Stimulated activated CD4-positive, alpha-beta T cell treated with anti-CD3 and anti-CD28 coated beads, Interleukin-1b, Interleukin-23, amount 100 ng/mL, for 4 hours (primary cell): ENCODE measurements at places on chromosomes 5 and 9.

DNA sequence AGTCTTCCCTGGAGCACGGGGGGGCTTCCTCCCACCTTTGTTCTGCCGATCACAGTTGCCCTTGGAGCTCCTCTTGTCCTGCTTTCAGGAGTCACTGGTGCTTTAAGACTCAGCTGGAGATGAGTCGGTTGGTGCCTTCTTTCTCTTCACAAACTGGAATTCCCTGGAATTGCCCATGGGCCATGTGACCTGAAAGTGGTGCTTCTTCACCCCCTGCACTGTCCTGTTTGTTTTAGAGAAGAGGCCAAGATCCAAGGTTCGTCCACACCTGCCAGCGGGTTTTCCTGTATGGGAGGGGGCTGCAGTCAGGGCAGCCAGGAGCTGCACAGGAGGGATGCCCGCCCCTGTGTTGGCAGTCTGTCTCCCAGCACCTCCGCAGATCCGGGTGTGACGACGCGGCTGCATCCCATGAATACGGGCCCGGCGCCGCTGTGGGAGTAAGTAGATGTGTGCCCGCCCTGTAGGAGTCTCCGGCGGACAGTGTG, 9.5 kb upstream of the MRPS2 start:
- no peak for DNase-seq

DNA sequence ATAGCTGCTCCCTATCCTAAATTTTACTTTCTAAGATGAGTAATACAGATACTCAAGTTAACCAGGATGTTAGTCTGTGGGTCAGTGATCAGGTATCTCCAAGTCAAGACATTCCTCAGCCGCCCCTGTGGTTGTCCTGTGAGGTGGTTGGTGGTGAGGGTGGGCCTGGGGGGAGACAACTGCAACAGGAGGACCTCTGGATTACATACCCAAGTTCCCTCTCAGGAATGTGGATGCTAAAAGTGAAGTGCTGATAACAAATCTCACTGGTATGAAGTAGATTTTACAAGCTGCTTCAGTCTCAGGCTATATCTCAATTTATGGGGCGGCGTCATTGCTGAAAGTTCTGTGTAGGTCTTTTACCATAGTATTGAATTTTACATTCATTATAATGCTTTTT, 38.3 kb downstream of the SLC1A3 start:
- no peak for DNase-seq

- DNase-seq = no peak
Observed at GRCh38 chr5:178595150-178595549, 5.0 kb upstream of the COL23A1 start.

- DNase-seq = no peak
Observed at GRCh38 chr9:81182431-81182830, 506.9 kb downstream of the TLE1 start.

DNA sequence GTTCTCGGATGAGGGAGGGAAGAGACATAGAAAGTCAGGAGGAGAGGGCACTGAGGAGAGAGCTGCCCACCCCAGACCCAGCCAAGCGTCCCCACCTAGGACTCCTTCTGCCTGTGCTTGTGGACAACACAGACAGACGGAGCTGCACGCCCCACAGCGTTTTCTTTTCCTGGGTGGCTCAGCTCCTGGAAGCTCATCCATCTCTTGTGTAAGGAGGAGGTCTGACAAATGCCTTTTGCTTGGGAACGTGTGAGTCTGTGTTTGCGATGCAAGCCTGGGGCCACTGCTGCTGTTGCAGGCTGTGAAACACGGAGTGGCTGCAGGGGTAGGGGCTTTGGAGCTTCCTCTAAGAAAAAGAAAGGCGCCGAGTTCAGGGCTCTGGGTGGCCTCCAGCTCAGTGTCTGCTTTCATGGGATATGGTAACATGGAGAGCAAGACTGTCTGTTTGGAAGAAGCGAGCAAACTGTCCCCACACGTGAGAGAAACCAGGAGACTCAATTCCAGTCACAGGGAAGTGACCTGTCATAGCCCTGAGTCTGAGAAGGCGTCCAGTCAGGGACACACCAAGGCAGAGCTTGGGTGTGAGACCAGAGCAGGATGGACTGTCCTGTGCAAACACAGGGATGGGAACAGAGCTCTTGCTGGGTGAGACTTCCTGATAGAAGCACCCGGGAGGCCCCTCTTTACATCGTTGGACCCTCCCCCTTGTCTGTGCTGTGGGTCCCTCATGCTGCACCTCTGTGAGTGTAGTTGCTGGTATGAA, 42.7 kb downstream of the GADD45G start:
- DNase-seq = no peak

DNA sequence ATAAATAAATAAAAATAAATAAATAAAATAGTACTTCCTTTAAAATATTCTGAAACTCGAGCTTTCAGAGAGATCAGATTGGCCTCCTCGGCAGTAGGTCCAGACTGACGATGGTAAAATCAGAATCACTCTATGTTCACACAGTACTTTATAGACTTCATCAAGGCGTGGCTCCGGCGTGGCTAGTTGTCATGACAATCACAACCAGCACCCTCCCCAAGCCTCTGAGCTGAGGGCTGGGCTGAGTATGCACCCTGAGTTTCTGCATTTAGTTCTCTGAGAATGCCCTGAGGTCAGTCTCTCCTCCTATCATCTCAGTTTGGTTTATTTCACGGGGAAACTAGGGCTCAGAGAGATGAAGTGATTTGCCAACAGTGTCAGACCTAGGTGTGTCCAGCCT, 43.3 kb upstream of the BARHL1 start:
- no peak for DNase-seq

DNA sequence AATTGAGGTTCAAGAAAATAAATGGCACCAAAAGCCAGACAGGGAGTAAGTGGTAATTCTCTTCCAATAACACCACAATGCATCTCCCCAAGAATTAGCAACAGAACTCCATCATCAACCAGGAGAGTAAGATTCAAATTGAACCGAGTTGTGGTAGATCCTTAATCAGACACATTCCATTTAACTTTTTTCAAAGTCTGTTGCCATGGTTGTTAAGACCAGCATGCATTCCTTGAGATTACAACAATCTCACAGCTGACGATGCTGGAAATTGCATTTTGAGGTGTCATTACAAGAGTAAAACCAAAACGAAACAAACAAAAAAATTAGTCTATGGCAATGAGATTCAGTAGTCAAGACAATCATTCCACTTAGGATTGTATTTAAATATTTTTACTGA, 78.9 kb upstream of the ZNF462 start:
- DNase-seq = no peak

- DNase-seq = no peak
Observed at GRCh38 chr5:132640613-132641012, 17.4 kb upstream of the IL13 start.

GRCh38 chr9:504921-505740, 290.5 kb downstream of the DOCK8 start:
- no peak for DNase-seq

- DNase-seq = no peak
Observed at GRCh38 chr9:126581893-126582292, 31.8 kb upstream of the LMX1B start.

- DNase-seq = no peak
Observed at GRCh38 chr9:12833701-12834100, 58.9 kb downstream of the LURAP1L start.

DNA sequence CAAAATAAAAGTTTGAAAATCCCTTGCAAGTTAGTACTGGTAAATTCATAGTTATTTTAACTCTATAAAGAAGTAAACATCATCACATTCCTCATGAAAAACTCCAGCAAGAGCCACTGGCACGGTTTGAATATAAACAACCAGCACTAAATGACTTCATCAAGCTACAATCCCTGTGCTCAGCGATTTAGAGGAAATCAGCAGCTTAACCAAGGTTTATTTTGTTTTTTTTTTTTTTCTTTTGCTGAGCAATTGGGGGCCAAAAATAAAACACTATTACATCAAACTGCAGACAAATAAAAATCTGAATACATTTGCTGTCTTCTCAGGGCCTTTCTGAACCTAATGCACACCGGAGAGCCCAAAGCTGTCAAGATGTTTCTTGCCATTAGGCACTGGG, 106.2 kb upstream of the SLC24A2 start:
- no peak for DNase-seq

DNA sequence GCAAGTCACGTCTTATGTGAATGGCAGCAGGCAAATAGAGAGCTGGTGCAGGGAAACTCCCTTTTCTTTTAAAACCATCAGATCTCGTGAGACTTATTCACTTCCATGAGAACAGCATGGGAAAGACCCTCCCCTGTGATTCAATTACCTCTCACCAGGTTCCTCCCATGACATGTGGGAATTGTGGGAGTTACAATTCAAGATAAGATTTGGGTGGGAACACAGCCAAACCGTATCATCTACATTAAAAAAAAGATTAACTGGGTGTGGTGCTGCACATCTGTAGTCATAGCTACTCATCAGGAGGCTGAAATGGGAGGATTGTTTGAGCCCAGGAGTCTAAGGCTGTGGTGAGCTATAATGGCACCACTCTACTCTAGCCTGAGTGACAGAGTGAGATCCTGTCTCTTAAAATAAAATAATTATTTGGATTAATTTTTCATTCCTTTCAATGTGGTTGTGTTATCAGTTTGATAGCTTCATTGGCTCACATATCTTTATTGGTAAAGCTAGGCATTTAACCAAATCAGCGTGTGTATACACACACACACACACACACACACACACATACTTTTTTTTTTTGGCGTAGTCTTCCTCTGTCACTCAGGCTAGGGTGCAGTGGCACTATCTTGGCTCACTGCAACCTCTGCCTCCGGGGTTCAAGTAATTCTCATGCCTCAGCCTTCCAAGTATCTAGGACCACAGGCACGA, 21.8 kb downstream of the DENND4C start:
- no peak for DNase-seq

GRCh38 chr9:133632806-133633680, 3.1 kb upstream of the DBH start:
- DNase-seq = no peak

GRCh38 chr9:71514344-71514975, 253.9 kb downstream of the CEMIP2 start:
- DNase-seq = no peak

GRCh38 chr9:6152788-6153187, 62.8 kb upstream of the IL33 start:
- no peak for DNase-seq

GRCh38 chr5:44952376-44952775, 143.6 kb downstream of the MRPS30 start:
- DNase-seq = no peak

GRCh38 chr5:59034498-59035186, 451.8 kb downstream of the RAB3C start:
- no peak for DNase-seq

GRCh38 chr5:18954239-18954638, 1033.8 kb downstream of the CDH18 start:
- DNase-seq = no peak

DNA sequence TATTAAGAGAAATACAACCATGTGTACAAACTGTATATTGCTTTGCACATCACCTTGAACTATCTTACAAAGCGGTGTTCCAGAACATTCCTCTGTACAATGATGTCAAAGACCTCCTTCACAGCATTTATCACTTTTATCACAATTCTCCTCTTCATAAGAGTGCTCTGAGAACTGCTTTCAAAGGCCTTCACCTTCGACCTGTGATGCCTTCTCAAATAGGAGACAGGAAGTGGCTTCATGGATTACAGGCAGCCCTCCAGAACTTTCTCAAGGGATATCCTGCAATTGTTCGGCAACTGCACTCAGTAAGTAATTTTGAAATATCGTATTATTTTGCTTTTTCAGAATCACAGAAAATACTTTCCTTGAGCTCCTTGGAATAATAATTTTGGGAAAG, 68.0 kb upstream of the IL7R start:
- no peak for DNase-seq

GRCh38 chr5:1497242-1497777, 26.4 kb downstream of the LPCAT1 start:
- DNase-seq = no peak

- no peak for DNase-seq
Observed at GRCh38 chr5:2112173-2113025, 229.7 kb upstream of the IRX4 start.

- no peak for DNase-seq
Observed at GRCh38 chr9:126328407-126328806, 1.8 kb downstream of the MVB12B start.

DNA sequence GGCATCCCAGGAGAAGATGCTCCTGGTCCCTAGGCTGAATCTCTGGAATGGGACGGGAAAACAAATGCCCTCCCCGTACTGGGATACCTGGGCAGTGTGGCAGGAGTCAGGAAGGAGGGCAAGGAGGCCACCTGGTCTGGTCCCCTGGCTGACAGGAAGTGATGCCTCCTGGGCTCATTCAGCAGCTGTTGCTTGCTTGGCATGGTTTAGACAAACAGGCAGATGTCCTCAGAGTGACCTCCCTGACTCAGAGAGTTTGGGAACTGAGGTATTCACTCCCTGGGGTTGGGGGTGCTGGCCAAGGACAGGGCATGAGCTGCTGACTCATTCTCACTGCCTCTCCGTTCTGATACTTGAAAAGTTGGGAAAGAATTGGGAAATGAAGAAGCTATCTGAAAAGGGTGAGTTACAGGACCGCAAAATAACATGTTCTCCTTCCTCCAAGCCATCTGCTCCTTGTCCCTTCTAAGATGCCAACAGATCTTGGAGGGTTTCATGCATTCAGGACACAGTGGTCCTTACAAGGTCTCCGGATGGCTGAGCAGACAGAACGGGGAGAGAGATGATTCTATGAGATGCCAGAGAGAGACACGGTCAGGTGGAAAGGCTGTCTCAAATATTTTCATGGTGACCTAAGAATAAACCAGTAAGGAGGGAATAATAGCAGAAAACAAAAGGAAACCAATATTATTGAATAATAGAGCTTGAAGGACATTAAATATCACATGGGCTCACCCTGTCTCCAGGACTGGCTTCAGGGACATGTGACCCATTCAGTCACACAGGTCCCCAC, 534.5 kb downstream of the BNC2 start:
- no peak for DNase-seq

- no peak for DNase-seq
Observed at GRCh38 chr5:91556-92263, at the start of gene PLEKHG4B. PLEKHG4B (plus strand) TSS chr5:92168; CDS start chr5:92232, 64 bp downstream.

GRCh38 chr9:91897201-91897600, 52.8 kb downstream of the ROR2 start:
- DNase-seq = no peak

DNA sequence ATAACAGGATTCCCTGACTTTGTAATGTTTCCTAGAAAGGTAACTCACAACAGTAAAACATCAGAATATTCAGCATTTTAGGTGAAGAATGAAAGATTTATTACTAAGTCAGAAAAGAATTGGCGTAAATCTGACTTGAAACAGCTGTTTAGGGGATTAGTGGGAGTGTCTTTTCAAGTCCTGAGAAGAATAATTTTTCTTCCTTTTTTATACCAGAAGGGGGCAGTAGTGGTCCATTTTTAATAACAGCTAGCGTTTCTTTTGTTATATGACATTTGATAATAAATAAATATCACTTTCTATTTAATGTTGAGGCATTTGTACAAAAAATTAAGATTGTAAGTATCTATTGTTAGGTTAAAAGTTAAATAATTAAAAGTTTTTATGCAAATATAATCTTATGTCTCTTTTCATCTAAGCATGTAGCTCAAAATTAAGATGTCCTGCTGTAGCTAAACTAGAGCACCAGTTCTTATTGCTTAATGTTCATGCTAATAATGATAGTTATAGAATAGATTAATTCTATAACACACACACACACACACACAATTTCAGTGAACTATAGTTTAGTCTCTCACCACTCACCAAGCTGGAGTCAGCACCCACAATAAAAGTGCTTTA, 258.7 kb upstream of the ARRDC3 start:
- DNase-seq = no peak
